Activated CD4-positive, alpha-beta T cell treated with anti-CD3 and anti-CD28 coated beads, Interleukin-2, amount 50 U/mL, for 24 hours (primary cell): ENCODE measurements at places on chromosomes 2 and 18.

GRCh38 chr2:43594875-43595274 lies 963 bp downstream of the THADA start:
- DNase-seq, result no peak

- DNase-seq, result no peak
Observed at GRCh38 chr2:84840306-84840705, 40.6 kb downstream of the TRABD2A start.

- no peak for DNase-seq
Observed at GRCh38 chr2:212484563-212485080, 54.0 kb downstream of the ERBB4 start.

GRCh38 chr2:53987336-53987921 lies 16.6 kb upstream of the PSME4 start:
- no peak for DNase-seq

- DNase-seq, result no peak
Observed at GRCh38 chr2:157900203-157900602, 24.1 kb upstream of the ACVR1 start.

DNA sequence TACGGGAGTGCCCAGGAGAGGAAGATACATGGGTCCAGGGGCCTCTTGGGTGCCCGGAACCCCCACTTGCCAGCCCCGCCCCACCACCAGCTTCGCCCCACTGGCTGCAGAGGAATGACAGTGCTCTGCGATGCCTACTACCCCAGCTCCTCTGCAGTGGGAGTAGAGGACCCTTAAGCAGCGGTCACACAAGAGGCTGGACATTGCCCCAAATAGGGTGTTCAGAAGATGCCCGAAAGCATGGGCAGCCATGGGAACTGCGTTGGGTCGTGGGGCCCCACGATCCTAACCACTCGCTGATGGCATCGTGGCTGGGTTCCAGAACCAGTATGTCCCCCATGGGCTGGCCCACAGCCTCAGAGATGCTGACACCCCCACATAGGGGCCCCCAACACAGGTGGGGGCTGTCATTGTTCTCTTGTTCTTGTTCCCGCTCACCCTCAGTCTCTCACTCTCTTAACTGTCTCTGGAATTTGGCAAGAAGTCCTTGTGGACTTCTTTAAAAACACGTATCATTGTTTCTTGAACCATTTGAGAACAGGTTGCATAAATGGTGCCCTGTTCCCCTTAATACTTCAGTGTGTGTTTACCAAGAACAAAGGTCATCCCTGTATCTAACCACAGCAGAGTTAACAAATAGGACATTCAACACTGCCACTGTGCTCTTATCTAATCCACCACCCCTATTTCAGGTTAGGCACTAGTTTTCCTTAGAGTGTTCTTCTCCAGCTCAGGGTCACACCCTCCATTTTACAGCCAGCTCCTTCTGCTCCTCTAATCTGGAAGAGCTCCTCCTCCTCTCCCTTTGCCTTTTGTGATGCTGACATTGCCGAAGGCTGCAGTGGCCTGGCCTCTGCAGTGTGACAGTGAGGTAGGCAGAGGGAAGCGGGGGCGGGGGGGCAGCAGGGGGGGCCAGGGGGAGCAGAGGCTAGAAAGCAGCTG lies 76.3 kb downstream of the STPG4 start:
- no peak for DNase-seq

GRCh38 chr2:197332641-197333040 lies 22.1 kb upstream of the ANKRD44 start:
- no peak for DNase-seq

DNA sequence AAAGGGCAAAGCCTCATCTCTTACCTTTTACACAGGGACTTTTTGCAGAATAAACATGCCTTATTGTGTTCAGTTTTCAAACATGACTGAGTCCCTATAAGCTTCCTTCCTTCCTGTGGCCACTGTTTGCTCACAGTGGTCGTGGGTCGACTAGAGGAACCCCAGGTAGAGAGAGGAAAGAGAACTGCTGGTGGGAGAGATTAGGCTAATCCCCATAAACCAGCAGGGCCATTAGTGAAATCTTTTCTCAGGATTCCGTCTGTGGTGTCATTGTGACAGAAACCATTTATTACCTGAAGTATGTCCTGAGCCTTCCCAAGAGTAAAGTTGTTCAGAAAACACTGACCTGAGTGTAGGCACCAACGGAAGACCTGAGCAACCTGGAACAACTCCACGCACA lies 21.3 kb upstream of the BOD1L2 start:
- DNase-seq, result no peak

DNA sequence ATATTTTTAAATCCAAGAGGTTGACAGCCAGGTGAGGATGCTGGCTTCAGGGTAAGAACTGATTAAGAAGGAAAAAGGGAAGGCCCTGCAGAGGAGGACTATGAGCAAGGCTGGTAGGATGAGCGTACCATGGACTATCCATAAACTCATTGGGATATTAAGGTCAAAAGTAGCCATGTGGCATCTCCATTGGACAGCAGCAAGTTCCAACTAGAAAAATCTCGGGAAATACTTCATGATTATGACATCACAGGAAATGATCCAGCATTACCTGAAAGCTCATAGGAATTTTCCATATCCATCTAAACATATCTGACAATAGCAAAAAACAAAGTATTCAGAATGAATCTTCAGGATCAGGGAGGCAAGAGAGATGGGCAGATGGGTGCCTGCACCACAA lies 34.2 kb downstream of the TGFA start:
- DNase-seq, result no peak

GRCh38 chr2:41207578-41207977 lies 755.7 kb upstream of the SLC8A1 start:
- DNase-seq, result no peak

DNA sequence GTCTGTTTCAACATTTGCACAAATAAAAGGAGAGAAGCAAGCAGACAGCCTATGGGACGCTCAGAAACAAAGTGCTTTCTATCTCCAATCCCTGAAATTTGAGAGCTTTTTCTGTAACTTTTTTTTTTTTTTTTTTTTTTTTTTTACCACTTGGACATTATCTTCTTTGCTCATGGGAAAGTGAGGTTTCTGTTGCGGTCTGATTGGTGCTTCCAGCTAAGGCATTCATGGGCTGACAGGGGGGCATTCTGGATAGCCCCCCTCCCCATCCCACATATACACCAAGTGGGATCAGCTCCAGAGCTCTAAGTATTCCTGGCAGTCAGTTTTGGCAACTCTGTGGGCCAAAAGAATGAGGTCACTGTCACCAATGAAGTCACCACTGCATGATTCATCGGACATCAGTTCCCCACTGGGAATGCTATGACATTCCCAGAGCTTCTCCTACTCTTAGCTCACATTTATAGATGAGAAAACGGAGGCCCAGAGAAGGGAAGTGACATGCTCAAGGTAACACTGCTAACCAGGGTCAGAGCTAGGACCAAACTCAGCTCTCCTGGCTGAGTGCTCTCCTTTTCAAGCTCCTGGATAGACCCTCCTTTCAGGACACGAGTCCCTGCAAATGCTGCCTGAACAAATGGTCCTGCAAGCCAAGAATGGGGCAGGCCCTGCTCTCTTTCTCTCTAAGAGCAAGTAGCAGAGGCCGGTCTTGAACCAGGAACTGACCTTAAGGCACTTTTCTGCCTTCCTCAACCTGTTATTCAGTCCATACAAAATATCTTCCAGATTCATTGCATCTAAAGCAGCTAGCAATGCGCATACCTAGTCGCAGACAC lies 61.3 kb downstream of the TMEM247 start:
- DNase-seq, result no peak

- no peak for DNase-seq
Observed at GRCh38 chr2:199216253-199216652, 241.5 kb downstream of the SATB2 start.

- DNase-seq, result no peak
Observed at GRCh38 chr2:184314829-184315228, 283.5 kb upstream of the ZNF804A start.

DNA sequence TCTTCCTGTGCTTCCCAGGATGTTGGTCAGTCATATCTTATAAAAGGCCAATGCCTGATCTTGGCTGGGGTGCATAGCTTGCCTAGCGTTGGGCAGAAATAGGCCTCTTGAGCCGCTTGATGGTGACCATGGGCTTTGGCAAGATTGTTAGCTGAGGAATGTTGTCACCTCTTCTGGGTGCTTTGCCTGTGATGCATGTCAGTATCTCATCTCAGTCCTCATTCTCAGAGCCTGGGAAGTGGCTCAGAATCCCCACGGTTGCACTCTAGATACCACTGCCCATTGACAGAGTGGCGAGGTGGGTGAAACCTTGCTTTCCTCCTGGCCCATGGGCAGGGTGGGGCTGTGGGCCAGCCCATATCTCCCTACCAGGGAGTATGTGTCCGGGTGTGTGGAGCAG lies 79.2 kb upstream of the MGAT5 start:
- DNase-seq, result no peak

DNA sequence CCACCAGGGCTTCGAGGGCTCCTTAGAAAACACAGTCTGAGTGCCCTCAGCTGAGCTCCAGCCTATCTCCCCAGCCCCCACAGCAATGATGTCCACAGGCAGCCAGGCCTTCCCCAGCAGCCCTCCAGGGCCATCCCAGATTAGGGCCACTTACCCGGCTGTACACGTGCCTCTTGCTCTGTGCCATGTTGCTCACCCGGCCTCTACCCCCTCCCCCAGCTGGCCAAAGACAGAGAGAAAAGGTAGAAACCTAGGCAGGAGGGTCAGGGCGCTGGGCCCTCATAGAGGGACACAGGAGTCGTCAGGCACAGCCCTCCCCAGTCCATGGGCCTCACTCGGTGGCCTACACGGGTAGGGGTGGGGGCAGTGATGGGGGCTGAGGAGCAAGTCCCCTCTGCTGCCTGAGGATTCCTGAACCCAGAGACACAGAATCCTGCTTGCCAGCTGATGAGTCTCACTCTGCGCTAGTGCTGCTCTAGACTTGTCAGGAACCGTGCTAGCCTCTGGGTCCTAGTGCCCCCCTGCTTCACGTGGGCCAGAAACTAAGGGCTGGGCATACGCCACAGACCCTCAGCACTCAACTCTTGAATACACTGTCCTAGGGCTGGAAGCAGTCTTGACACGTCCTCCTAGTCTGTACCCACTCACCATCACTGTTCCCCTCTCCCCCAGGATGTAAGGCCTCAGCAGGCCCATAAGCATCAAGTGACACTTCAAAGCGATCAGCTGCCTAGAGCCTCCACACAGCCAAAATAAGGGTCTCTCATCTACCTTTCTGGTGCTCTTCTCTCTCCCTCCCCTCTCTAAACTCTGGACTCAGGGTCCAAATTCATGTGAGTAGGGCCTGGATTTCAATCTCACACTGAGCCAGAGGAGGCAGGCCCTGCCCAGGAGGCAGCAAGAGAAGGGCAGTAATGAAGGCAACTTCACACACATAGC lies at the start of gene DCTN1:
Gene DCTN1 (minus strand): TSS at position 461 of the 939 bp plus-strand sequence. CDS start 274 bp downstream, at position 187.
- no peak for DNase-seq

DNA sequence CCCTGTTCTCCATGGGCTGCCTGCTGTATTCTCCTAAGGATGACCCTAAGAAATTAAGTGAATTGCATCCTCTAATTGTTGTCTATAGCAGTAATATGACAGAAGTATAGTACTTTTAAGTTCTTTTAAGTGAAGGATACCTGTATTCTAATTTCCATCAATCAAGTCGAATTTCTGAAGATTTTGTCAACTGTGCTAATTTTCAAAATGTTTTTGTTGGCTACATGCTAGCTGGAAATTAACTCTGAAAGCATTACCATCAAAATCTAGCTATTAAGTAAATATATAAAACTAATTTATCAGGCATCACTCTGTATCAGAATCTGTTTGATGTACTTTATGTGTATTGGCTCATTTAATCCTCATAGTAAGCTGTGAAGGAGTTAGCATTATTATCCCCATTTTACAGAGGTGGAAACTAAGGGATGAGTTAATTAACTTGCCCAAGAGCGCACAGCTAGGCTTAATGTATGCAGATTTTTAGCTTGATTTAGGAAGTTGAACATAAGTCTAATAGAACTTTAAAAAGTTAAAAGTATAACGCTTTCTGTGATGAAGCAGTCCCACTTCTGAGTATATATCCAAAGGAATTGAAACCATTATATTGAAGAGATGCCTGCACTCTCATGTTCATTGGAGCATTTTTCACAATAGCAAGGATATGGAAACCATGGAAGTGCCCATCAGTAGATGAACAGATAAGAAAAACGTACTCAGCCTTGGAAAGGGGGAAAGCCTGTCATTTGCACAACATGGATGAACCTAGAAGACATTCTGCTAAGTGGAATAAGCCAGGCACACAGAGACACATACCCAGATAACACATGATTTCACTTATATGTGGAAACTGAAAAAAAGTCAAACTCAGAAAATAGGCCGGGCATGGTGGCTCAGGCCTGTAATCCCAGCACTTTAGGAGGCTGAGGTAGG lies 32.0 kb downstream of the EML4 start:
- no peak for DNase-seq

GRCh38 chr2:8571792-8572499 lies 109.9 kb upstream of the ID2 start:
- DNase-seq, result no peak

DNA sequence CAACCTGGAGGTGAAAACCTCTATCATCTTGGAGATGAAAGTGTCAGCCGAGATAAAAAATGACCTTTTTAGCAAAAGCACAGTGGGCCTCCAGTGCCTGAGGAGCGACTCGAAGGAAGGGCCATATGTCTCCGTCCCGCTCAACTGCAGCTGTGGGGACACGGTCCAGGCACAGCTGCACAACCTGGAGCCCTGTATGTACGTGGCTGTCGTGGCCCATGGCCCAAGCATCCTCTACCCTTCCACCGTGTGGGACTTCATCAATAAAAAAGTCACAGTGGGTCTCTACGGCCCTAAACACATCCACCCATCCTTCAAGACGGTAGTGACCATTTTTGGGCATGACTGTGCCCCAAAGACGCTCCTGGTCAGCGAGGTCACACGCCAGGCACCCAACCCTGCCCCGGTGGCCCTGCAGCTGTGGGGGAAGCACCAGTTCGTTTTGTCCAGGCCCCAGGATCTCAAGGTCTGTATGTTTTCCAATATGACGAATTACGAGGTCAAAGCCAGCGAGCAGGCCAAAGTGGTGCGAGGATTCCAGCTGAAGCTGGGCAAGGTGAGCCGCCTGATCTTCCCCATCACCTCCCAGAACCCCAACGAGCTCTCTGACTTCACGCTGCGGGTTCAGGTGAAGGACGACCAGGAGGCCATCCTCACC lies 90.2 kb downstream of the SH3BP4 start:
- no peak for DNase-seq

DNA sequence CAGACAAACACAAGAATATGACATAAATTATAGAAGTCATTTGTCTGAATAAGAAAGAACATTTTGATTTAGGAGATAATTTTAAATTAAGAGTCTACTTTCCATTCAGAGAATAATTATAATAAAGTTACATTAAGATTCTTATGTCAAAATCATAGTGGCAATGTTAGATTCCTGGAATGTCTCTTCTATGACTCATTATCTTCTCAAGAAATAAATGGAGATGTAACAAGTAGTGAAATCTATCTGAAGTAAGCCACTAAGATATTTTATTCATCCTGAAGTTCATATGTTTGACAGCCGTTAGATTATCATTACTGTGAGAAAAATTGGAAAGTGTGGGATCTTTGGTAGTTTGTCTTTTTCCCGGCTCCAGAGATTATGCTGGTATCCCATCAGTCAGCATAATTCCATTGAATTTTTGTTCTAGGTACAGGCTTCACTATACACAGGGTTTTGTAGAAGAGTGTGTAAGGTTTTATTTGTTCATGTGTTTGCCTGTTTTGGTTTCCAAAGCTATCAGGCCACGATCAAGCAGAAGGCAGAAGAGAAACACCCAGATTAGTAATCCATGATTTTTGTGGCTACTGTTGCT lies 1246.6 kb upstream of the LRRTM1 start:
- no peak for DNase-seq

GRCh38 chr2:146239392-146240135 lies 1605.3 kb upstream of the ACVR2A start:
- DNase-seq, result no peak
